Cardiac ventricle fibroblast (primary cell): ENCODE measurements at places on chromosomes 1 and 21. TPM values are rescaled to one million over a fixed set of nuclear protein-coding genes. Genes with fewer than 3 reads are reported as not detected.

The TIMM17A gene
- 21.1 and 28.0 TPM in 2 replicates for total RNA-seq

The NCDN gene
- 35.7 and 38.6 TPM in 2 replicates for total RNA-seq

The ADAMTS4 gene
- total RNA-seq, result 2.2 and 3.6 TPM in 2 replicates

The ALDH9A1 gene
- total RNA-seq, result 86.3 and 94.0 TPM in 2 replicates

The TCHH gene
- total RNA-seq, result 0.06 TPM in 1 of 2 replicates, not detected in the other

The LMOD1 gene
- total RNA-seq, result 5.3 and 5.7 TPM in 2 replicates

The OR10R2 gene
- not detected in 2 replicates for total RNA-seq

The HTR6 gene
- total RNA-seq, result not detected in 2 replicates

The CHI3L1 gene
- 2,798 and 3,366 TPM in 2 replicates for total RNA-seq

The RGS16 gene
- 0.10 and 0.25 TPM in 2 replicates for total RNA-seq

The GNAT2 gene
- 0.68 TPM in 1 of 2 replicates, not detected in the other for total RNA-seq

The PRAMEF9 gene
- total RNA-seq, result not detected in 2 replicates

The OTUD3 gene
- 1.9 and 4.8 TPM in 2 replicates for total RNA-seq

The RAB29 gene
- 26.5 and 27.6 TPM in 2 replicates for total RNA-seq

The TRIM62 gene
- total RNA-seq, result 3.4 TPM in 2 replicates

The FH gene
- 46.3 and 53.8 TPM in 2 replicates for total RNA-seq

The SLAMF7 gene
- total RNA-seq, result not detected in 2 replicates

The AMPD1 gene
- not detected in 2 replicates for total RNA-seq

The TNFRSF18 gene
- 4.1 TPM in 1 of 2 replicates, not detected in the other for total RNA-seq

The KIF26B gene
- total RNA-seq, result 5.9 and 6.3 TPM in 2 replicates

The SH3BP5L gene
- 18.0 and 21.7 TPM in 2 replicates for total RNA-seq

The SPRR4 gene
- total RNA-seq, result not detected in 2 replicates

The CCDC190 gene
- 0.24 and 0.31 TPM in 2 replicates for total RNA-seq

The SDC3 gene
- total RNA-seq, result 74.8 and 90.7 TPM in 2 replicates

The OPRD1 gene
- not detected in 2 replicates for total RNA-seq

The OR2L3 gene
- total RNA-seq, result not detected in 2 replicates

The ANKRD65 gene
- 0.20 and 1.00 TPM in 2 replicates for total RNA-seq

The LDLRAP1 gene
- total RNA-seq, result 12.2 TPM in 2 replicates

The SPRR2G gene
- total RNA-seq, result not detected in 2 replicates

The ZSWIM5 gene
- 0.39 and 0.44 TPM in 2 replicates for total RNA-seq

The GPR161 gene
- 3.0 and 5.7 TPM in 2 replicates for total RNA-seq

The EPHB2 gene
- total RNA-seq, result 1.9 TPM in 2 replicates

The SRM gene
- total RNA-seq, result 71.7 and 84.4 TPM in 2 replicates

The CLCA1 gene
- not detected in 2 replicates for total RNA-seq

The KCNJ9 gene
- not detected in 2 replicates for total RNA-seq

The GJA9 gene
- not detected in 2 replicates for total RNA-seq

The HCRTR1 gene
- not detected in 2 replicates for total RNA-seq

The COL8A2 gene
- total RNA-seq, result 1.8 and 2.5 TPM in 2 replicates

The OR2G6 gene
- not detected in 2 replicates for total RNA-seq

The USF1 gene
- 25.1 and 30.8 TPM in 2 replicates for total RNA-seq

The ILDR2 gene
- total RNA-seq, result 0.05 TPM in 1 of 2 replicates, not detected in the other

The EDARADD gene
- total RNA-seq, result 0.44 TPM in 1 of 2 replicates, not detected in the other

The SPRR1B gene
- total RNA-seq, result not detected in 2 replicates

The RHD gene
- total RNA-seq, result not detected in 2 replicates

The WLS gene
- total RNA-seq, result 74.7 and 88.2 TPM in 2 replicates

The OR2T35 gene
- total RNA-seq, result not detected in 2 replicates

The PLA2G5 gene
- total RNA-seq, result 6.5 and 10.0 TPM in 2 replicates

The C1QA gene
- not detected in 2 replicates for total RNA-seq

The CYB561D1 gene
- 3.8 and 5.2 TPM in 2 replicates for total RNA-seq

The DPYD gene
- total RNA-seq, result 74.8 and 80.1 TPM in 2 replicates
